ENCODE measurements at places on chromosomes 12 and 14.

DNA sequence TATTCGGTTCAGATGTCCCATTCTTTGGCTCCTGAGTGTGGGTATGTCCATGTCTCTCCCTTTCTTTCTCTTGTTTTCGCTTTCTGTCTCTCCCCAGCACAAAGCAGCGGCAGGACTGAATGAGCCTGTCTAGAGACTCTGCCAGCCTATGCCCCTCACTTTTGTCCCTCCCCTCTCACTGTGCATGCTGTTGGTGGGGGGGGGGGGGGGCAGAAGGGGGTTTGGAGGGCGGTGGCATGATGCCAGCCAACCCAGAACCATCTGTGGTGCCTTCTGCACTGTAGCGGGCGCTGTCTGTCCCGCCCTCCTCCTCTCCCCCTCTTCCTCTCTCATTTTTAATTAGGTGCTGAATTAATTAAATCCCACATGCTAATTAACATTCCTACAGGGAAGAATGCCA is 17.7 kb downstream of the NGDN start:
- DNase-seq: no peak

GRCh38 chr14:47044841-47045240 is 393.3 kb upstream of the RPL10L start:
- DNase-seq: no peak

DNA sequence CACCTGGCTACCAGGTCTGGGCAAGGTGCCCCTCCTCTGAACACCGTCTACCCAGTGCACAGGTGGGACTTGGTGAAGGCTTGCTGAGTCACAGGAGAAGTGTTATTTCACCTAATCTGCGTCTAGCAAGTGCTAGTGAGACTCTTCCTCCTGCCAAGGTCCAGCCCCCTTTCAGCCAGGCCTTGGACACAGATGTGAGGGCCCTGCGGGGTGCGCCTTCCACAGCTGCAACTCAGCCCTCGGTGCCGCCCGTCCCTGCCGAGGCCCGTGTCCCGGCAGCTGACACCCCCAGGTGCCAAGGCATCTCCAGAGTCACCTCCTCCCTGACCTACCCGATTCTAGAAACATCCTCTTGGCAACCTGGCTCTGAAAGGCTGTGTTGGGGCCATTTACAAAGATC is 55.1 kb downstream of the PRIMA1 start:
- DNase-seq: no peak

- no peak for DNase-seq
These were observed 280.2 kb downstream of the CACNA1C start for GRCh38 chr12:2332947-2333346.

DNA sequence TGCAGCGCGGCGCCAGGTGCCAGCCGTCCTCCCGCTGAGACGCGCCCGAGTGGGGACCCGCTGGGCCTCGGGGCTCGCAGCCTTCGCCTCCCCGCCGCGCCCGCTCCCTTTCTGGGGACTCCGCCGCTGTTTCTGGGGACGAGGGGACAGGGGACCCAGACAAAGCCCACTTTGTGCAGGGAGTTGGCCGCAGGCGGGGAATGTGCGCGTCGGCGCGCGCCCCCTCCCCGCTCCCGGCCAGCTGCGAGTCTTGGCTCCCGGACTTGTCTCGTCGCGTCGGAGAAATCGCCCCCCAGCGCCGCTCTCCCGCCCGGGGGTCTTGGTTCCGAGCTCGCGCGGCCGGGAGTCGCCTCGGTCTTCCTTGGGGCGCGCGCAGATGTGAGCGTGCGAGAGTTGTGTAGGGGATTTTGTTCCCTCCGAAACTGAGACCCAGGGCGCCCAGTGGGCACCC is 717 bp downstream of the VASH1 start:
- DNase-seq: no peak
